ENCODE measurements at places on chromosomes 16 and 17.

GRCh38 chr16:83118365-83118764, 491.6 kb downstream of the CDH13 start:
- DNase-seq, result no peak

DNA sequence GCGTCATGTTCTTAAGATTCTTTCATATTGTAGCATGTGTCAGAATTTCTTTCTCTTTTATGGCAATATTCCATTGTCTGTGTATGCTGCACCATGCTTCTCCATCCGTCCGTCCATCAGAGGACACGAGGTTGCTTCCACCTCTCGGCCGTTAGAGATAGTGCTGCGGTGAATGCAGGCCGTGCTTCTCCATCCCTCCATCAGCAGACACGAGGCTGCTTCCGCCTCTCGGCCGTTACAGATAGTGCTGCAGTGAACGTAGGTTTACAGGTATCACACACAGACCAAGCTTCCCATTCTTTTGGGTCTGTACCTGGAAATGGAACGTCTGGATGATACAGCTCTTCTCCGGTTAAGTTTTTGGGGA, 113.5 kb downstream of the CMIP start:
- no peak for DNase-seq

DNA sequence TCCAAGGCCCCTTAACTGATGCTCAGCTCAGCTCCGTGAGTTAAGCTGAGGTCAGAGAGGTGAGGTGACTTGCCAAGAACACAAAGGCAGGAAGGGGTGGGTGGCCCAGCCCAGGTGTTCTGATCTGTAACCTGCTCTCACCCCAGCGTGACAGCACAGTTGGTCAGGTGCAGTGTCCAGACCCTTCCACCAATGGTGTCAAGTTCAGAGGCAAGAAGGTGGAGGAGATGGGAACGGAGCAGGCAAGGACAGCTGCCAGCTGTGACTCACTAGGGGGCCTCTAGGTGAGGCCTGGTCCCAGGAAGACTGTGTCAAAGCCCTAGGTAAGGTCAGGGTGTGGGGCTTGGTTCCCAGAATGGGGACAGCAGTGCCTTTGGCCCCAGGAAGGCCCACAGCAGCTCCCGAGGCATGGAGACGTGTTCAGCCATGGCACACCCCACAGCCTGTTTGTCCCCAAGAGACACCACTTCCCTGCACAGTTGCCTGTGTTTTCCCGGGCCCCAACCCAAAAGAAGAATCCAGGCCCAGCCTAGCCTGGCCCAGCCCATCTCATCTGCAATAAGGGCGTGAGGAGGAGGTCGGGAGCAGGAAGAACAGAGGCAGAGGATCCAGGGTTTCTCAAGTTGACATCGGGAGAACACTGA, 7.2 kb downstream of the WFIKKN2 start:
- DNase-seq, result no peak

DNA sequence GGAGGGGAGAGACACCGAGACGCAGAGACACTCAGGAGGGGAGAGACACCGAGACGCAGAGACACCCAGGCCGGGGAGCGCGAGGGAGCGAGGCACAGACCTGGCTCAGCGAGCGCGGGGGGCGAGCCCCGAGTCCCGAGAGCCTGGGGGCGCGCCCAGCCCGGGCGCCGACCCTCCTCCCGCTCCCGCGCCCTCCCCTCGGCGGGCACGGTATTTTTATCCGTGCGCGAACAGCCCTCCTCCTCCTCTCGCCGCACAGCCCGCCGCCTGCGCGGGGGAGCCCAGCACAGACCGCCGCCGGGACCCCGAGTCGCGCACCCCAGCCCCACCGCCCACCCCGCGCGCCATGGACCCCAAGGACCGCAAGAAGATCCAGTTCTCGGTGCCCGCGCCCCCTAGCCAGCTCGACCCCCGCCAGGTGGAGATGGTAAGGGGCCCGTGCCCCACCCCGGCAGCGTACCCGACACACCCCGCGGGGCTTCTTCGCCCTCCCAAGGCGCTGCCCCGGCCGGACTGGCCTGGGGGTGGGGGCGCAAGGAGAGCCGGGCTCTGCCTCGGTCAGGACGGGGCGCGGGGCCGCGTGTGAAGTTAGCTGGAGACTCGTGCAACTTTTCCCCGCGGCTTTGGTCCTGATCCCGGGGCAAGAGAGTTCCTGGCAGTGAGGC, 427 bp downstream of the PPP1R1B start:
- DNase-seq, result no peak

DNA sequence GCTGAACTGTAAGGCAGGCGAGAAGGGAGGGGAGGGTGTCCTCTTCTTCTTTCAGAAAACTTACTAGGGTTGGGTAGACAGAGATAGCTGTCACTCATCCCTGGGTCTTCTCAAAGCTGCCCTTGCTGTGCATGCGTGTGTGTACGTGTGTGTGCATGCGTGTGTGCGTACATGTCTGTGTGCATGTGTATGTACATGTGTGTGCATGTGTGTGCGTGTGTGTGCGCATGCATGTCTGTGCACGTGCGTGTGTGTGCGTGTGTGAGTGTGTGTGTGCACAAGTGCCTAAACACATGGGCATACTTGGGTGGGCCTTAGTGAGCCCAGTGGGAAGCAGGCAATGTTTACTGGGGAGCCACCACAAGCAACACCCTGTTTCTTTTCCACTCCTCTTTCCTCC, 154.8 kb upstream of the TNRC6C start:
- no peak for DNase-seq

DNA sequence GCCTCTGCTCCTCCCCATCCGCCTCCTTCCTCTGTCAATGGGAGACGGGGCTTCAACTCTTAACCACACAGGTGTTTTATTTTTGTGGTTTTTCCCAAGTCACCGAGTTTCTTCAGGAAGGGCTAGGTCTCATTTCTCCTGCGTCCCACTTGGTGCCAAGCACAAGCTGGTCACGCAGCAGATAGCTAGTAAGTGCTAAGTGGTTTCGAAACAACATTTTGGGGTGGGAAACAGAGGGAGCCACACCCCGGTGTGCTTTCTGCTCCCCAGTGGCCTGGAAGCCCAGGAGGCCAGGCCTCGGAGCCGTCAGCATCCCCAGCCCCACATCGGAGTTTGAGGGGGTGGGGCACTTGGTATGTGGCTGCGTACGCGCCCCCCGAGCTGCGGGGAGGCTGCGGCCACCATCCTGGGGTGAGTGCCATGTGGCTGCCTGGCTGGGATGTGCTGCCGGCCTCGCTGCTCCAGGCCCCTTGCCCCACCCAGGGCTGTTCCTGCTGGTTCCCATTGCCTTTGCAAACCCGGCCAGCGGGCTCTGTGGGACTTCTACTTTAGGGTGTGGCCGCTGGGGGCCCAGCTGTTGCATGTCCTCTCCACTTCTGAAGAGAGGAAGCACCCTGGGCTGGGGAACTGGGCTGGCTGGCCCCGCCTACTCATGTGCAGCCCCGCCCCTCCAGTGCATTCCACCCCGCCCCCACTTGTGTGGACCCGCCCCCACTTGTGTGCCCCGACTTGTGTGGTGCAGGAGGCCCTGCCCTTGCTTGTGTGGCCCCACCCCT, 55.6 kb downstream of the BAIAP2 start:
- DNase-seq, result no peak

GRCh38 chr16:1109648-1110047, 13.6 kb upstream of the C1QTNF8 start:
- DNase-seq, result no peak

DNA sequence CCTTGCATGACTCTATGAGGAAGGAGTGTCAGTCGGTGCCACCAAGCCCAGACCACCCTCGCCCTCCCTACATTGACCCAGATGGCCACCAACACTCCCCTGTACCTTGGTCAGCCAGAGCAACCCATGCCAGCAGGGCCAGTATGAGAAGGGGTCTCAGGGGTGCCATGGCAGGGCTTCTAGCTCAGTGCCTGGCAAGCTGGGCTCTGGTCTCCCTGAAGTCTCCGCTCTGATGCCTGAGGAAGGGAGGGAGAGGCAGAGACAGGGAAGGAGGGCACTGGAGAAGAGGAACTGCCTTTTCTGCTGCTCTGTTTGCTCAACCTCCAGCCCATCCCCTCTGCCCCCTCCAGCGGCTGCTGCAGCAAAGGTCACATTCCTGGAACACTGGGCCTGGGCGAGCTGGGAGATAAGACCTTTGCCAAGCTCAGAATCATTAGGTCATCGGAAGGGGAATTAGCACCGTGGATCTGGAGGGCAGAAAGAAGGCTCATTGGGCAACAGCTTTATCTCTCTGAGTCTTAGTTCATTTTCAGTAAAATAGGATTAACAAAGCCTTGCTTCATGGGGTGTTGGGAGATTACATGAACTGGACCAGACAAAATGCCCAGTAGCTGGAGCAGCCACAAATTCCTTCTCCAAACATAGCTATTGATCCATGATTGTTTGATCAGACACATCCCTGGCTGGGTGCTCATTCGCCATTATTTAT, at the start of gene VTN:
VTN (minus strand) TSS at position 273 of the 709 bp plus-strand sequence; CDS start at position 169, 104 bp downstream.
- DNase-seq, result no peak

DNA sequence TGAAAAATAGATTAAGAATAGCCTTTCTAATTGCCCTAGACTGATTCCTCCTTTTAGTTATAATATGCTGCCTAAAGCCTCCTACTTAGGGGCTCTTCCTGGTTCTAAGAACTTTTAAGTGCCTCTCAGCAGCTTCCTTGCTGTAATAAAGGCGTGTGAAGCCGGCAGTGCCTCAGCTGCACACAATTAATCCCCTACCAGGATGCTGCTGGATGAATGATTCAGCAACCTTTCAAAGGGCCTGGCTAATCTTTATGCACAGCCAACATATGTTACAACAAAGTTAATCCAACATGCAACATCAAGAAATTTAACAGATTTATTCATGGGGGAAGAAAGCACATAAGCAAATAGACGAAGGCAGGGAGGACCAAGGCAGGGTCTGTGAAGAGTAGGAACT, 145.2 kb downstream of the PMP22 start:
- DNase-seq, result peak; percentile 54

Data from GM04504 (cell line).